CMK (cell line): ENCODE measurements at places on chromosomes 5 and 9.
A peak's percentile ranks its signal among the peaks of the same experiment; 100 is the strongest.

GRCh38 chr9:3646226-3646625, 120.4 kb upstream of the RFX3 start:
- DNase-seq = no peak

GRCh38 chr5:107092695-107093094, 578.0 kb downstream of the EFNA5 start:
- no peak for DNase-seq

GRCh38 chr9:30628915-30629567, 1755.4 kb upstream of the ACO1 start:
- no peak for DNase-seq

- no peak for DNase-seq
Measured at GRCh38 chr5:103674739-103675138, 112.2 kb upstream of the NUDT12 start.

DNA sequence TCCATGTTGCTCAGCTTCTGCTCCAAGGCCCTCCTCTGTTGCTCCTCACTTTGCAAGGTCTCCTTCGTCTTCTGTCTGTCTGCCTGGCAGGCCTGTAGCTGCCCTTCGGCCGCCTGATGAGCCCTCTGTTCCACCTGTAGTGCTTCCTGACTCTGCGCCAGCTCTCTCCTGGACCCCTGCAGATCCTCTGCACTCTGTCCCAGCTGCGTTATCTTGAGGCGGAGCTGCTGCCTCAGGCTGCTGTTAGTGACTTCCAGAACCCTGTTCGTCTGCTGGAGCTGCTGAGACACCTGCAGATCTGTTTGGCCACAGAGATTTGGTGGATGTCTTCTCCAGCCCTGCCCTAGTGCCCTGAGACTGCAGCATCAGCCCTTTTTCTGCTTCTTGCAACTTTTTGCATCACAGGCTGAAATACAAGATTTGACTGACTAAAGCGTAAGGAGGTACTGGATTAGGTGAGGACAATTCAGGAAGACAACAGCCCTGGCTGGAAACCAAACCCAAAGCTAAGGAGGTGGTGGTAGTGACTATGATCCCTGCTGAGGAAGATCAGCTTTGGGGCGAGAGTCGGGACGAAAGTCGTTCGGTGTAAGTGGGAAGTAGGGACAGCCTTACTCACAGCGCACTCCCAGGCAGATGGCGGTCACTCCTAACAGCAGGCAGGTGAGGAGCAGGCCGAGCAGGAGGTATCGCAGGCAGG, 2.1 kb downstream of the CD72 start:
- no peak for DNase-seq

GRCh38 chr9:106846857-106847256, 16.1 kb upstream of the ZNF462 start:
- no peak for DNase-seq

DNA sequence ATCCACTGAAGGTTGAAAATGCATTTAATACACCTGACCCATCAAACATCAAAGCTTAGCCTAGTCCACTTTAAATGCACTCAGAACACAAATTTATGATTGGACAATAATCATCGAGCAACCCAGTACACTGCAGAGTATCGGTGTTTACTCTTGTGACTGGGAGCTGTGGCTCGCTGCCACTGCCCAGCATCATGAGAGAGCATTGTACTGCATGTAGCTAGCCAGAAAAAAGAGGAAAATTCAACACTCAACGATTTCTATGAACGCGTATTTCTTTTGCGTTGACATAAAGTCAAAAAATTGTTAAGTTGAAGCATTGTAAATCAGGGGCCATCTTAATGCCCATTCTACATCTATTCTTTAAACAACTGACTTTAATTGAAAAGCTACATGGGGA, 95.1 kb upstream of the CD180 start:
- no peak for DNase-seq

DNA sequence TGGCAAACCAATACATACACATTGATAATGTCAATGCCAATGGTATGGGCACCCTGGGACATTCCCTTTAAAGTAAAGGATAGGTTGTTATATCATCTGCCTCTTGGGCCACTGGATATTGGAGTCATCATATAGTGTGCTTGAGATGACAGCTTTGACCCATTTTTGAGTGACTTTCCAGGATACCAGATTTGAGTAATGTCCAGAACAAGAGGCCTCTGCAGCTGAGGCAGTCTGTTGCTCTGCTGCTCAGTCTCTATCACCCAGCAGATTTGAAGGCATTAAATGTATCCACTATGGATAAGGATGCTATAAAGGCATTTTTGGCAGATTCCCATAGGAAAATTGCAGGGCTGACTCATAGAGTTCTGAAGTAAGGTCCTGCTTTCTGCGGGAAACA, 525.6 kb upstream of the SEMA6A start:
- DNase-seq = no peak

DNA sequence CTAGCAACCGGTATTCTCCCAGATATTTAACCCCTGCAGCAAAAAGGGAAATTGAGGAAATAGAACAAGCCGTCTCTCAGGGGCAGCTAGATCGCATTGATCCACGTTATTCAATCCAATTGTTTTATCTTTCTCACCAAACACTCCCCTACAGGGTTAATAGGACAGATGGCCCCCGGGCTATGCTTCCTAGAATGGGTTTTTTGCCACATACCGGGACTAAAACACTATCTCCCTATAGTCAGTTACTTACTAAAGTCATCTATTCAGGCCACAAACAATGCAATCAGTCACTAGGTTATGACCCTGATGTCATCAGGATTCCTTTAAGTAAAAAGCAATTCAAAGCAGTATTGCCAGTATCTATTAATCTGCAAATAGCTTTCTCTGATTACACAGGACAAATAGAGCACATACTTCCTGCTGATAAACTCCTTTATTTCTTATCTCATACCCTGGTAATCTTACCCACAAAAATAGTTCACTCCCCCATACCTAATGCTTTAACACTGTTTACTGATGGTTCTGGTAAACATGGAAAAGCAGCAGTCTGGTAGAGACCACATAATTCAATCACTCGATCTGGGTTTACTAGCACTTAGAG, 159.0 kb downstream of the CPLANE1 start:
- peak; percentile 55 for DNase-seq

GRCh38 chr5:136053336-136054141, 24.8 kb downstream of the TGFBI start:
- DNase-seq = no peak

DNA sequence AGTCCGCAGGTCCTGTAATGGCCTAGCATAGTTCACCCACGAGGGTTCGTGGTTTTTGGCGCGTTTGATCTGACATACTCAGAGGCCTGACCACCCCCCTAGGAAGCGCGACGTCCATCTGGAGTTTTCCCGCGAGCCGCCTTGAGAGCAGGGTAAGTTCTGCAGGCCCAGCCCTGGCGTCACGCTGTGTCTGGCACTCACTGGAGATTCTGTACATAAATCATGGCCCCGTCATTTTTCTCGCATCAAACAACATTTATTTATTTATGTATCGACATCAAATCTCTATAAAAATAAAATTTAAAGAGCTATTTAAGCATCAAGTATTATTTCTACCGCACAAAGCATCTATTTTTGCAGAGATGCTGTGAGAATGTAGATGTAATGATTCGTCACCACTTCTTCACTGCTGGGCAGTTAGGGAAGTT, 437 bp upstream of the TRIM41 start:
- no peak for DNase-seq

- no peak for DNase-seq
Measured at GRCh38 chr5:130805648-130806047, 359.4 kb downstream of the HINT1 start.

GRCh38 chr5:126402621-126403555, 20.3 kb upstream of the GRAMD2B start:
- no peak for DNase-seq

DNA sequence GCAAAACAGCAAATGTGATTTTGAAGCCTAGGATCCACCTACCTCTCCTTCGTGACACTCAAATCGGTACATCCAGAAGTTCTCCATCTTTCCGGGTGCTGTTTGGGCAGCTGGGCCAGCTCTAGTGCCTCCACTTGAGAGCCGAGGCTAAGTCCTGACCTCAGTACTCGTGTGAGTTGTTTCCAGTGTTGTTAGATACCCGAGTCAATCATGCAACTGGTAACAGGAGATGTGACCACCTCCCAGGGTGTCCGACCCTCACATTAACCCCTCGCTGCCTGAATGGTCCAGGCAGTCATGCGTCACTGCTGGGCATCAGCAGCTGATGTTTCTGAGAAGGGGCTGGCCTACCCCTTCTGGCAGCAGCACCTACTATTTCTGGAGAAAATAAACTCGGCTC, 170.3 kb downstream of the ENTREP1 start:
- DNase-seq = no peak

GRCh38 chr5:8870349-8870958, 675.4 kb downstream of the SEMA5A start:
- DNase-seq = no peak

DNA sequence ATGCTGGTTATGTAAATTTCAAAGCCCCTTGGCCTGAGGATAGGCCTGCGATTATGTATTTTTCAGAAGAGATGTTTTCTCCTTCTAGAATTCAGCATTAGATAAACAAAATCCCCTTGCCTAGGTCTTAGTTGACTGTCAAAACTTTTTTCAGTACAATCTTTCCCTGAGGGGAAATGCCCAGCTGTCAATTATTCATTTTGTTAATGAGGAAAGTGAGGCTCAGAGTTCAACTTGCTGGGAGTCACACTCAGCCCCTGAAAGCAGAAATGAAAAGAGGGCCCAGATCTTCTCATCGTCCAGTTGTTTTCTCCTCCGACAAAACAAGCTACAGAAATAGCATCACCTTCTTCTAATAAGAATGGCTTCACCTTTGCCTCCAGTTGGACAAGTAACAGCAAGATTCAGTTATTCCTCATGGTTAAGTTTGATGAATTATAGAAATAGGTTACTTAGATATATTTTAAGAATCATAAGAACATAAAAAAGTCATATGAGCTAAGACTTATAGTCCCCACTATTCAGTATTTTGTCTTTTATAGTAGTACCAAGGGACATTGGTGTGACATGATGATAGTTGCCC, 627.1 kb upstream of the WWC1 start:
- DNase-seq = no peak
